Glutamatergic neuron (in vitro differentiated cells): ENCODE measurements at places on chromosomes 12 and 14.

DNA sequence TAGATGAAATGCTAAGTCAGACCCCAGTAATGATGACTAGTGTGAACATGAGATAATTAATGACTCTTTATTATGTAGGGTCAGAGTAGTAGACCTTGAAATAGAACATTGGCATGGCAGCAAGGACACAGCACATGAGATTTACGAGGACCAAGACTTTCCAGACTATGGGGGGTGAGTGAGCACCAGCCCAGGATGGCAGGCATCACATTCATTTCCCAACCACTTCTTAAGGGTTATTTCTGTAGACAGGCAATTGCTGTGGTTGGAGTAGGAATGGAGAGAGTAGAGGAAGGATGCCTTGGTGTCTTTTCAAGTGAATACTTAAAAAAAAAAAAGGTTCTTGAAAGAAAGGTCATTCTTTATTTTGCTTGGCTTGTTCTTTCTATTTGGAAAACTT, 189.4 kb upstream of the DYRK2 start:
- no peak for DNase-seq
- H3K27me3 ChIP-seq = no peaks in the 10 kb centered on the region
- no peak overlapping the region for H3K4me3 ChIP-seq

DNA sequence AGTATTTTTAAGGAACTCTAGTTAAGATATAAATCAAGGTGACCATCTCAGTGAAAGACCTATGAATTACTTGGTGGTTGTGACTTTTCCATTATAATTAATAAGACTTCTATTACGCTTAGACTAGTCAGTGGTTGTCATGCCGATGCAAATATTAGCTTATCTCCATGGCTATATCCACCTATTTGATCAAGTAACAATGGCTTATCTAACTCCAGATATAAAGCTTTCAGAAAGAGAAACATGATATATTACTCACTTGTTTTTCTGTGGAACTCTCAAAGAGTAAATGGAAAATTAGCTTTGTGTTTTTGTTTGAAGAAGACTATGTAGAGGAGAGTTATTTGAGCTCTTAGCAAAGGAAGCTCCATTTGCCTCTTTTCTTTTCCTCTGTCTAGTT, 323.8 kb upstream of the DCN start:
- no peak overlapping the region for H3K27ac ChIP-seq
- no peaks in the 10 kb centered on the region for H3K4me1 ChIP-seq
- H3K27me3 ChIP-seq = no peaks in the 10 kb centered on the region
- H3K36me3 ChIP-seq = no peaks in the 10 kb centered on the region

DNA sequence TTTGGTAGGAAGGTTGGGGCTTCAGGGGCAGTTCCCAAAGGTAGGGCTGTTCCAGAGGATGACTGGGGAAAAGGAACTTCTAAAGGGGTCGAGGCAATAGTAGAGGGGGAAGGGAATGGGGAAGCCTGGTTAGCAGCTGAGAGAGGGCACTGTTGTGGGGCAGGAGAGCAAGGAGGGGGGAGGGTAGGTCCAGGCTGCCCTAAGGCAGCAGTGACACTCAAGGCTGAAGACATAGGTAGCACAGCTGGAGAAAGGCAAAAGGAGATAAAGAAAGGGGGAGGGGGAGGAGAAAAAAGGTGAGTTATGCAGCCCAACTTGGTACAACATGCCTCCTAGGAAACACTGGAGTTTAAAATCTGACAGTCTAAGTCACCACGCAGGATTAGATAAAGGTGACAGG, 3.9 kb downstream of the NACA start:
- peaks cover 41% of the 10 kb centered on the region for H3K4me1 ChIP-seq
- H3K4me3 ChIP-seq = no peak overlapping the region
- H3K36me3 ChIP-seq = peaks cover 11% of the 10 kb centered on the region
- no peak for DNase-seq

GRCh38 chr12:96497855-96498254, 8.5 kb downstream of the CFAP54 start:
- no peak overlapping the region for H3K4me3 ChIP-seq
- no peak for DNase-seq
- no peaks in the 10 kb centered on the region for H3K36me3 ChIP-seq

- peak; percentile 81 for DNase-seq
- H3K4me1 ChIP-seq = peaks cover 26% of the 10 kb centered on the region
- peaks cover 14% of the 10 kb centered on the region for H3K27me3 ChIP-seq
- H3K36me3 ChIP-seq = no peaks in the 10 kb centered on the region
- peak within 1 kb of the TSS; percentile 93 for H3K27ac ChIP-seq
Observed at GRCh38 chr14:90815822-90816662, at the start of gene TTC7B. TSS of gene TTC7B (minus strand) at chr14:90816430. CDS start at chr14:90816295, 135 bp downstream.

- peak; percentile 88 for DNase-seq
- H3K27ac ChIP-seq = peak overlapping the region; percentile 66
- peaks cover 23% of the 10 kb centered on the region for H3K4me1 ChIP-seq
Observed at GRCh38 chr12:52121824-52122539, 42.5 kb downstream of the SMIM41 start.

- H3K36me3 ChIP-seq = no peaks in the 10 kb centered on the region
- no peak for DNase-seq
- H3K27me3 ChIP-seq = no peaks in the 10 kb centered on the region
- H3K27ac ChIP-seq = no peak overlapping the region
- no peaks in the 10 kb centered on the region for H3K4me1 ChIP-seq
Observed at GRCh38 chr12:9872742-9873141, 3.6 kb upstream of the CLEC2B start.

DNA sequence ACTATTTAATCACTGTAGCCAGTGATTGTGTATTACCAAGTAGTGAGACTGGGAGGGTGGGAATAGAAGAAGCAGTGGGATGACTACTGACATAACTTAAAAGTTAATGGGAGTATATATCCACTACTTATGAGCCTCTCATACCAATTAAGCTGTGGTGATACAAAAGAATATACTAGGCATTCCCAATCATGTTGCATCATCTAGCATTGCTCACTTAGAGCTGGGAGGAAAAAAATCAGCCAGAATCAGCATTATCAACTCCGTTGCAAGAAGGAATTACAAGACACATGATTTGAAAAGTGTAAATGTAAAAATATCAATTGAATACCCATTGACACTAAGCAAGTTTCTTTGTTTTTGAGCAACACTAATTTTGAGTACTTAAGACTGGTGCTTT, 745 bp upstream of the PPP1R36 start:
- H3K4me3 ChIP-seq = peak overlapping the region; percentile 72
- peaks cover 19% of the 10 kb centered on the region for H3K4me1 ChIP-seq
- peak overlapping the region; percentile 83 for H3K27ac ChIP-seq
- H3K36me3 ChIP-seq = no peaks in the 10 kb centered on the region

DNA sequence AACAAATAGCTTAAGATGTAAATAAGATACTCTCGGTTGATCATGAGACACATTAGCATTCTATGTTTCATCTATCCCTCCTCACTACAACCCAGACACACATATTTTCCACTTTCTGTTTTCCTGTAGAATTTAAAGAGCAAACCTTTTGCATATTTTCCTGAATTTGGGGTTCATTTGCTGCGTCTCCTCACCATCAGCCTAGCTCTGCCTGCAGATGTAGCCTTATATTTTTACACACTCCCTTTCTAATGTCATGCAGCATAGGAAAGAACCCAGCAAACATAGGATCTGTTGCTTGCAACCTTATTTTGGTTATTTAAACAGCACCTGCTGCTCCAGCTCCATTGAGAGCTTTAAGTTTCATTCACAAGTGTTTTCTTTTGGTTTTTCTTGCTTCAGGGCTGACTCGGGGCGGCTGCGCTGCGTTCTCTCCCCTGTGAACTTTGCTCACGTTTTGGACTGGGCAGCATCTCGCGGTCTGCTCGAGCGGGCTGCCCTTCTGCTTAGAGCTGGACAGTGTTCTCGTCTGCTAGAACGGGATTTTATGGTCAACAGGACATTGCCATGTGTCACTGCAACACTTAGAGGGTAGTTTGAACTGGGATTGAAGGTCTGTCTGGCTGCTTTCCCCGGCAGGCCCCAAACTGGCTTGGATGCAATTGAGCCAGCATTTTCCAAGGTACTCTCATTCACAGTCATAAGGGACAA, 57.8 kb upstream of the VRK1 start:
- H3K27me3 ChIP-seq = no peaks in the 10 kb centered on the region
- H3K36me3 ChIP-seq = no peaks in the 10 kb centered on the region
- no peak overlapping the region for H3K4me3 ChIP-seq
- peak overlapping the region; percentile 15 for H3K27ac ChIP-seq

- H3K36me3 ChIP-seq = no peaks in the 10 kb centered on the region
- H3K4me3 ChIP-seq = no peak overlapping the region
- peaks cover 24% of the 10 kb centered on the region for H3K27me3 ChIP-seq
Observed at GRCh38 chr12:170371-171225, 43.4 kb downstream of the SLC6A12 start.

DNA sequence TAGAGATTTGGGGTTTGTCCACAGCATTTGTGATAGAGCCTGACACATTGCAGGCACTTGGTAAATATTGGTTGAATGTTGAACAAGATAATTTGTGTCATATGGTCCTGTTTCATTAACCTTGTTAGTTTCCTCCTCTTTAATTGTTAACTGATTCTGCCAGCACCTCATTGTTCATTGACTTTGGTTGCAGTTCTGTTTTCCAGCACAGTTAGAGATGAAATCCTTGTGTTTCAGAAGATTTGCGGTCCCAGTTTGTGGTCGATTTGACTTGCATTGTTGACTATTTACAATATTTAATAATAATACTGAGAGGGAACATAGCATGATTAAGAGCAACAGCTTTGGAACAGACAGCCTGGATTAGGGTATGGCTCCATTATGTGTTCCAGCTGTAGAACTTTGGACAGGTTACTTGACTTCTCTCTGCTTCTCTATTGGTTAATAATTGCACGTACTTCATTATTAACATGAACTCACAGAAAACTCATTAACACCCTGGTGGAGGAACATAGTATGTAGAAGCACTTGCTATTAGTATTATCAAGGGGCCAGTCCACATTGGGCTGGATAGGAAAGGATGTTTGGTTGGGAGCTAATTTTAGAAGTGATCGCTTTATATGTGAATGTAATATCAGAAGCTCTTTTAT, 8.7 kb downstream of the DRAM1 start:
- H3K4me1 ChIP-seq = no peaks in the 10 kb centered on the region
- no peaks in the 10 kb centered on the region for H3K36me3 ChIP-seq
- H3K27ac ChIP-seq = no peak overlapping the region
- no peaks in the 10 kb centered on the region for H3K27me3 ChIP-seq

- no peaks in the 10 kb centered on the region for H3K36me3 ChIP-seq
- DNase-seq = no peak
- no peaks in the 10 kb centered on the region for H3K4me1 ChIP-seq
- no peak overlapping the region for H3K4me3 ChIP-seq
- H3K27ac ChIP-seq = no peak overlapping the region
- H3K27me3 ChIP-seq = no peaks in the 10 kb centered on the region
Observed at GRCh38 chr12:38392554-38393144, 76.1 kb downstream of the ALG10B start.

DNA sequence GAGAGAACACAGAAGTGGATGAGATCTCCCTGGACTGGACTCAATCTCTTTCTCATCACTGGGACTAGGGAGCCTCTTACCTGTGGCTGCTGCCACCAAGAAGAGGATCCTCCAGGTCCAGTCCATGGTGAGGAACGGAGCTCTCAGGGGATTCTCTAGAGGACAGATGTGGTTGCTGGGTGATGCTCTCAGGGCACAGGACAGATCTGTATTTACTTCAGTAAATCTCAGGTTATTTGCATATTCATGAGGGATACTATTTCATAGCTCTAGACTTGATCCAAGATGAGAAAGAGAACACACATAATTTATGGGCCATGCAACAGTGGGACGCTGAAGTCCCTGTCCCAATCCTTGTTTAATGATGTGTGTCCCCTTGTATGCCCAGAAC, 460.5 kb downstream of the TMEM121 start:
- H3K4me3 ChIP-seq = no peak overlapping the region
- no peaks in the 10 kb centered on the region for H3K27me3 ChIP-seq
- no peak overlapping the region for H3K27ac ChIP-seq
- no peaks in the 10 kb centered on the region for H3K36me3 ChIP-seq
- no peaks in the 10 kb centered on the region for H3K4me1 ChIP-seq

DNA sequence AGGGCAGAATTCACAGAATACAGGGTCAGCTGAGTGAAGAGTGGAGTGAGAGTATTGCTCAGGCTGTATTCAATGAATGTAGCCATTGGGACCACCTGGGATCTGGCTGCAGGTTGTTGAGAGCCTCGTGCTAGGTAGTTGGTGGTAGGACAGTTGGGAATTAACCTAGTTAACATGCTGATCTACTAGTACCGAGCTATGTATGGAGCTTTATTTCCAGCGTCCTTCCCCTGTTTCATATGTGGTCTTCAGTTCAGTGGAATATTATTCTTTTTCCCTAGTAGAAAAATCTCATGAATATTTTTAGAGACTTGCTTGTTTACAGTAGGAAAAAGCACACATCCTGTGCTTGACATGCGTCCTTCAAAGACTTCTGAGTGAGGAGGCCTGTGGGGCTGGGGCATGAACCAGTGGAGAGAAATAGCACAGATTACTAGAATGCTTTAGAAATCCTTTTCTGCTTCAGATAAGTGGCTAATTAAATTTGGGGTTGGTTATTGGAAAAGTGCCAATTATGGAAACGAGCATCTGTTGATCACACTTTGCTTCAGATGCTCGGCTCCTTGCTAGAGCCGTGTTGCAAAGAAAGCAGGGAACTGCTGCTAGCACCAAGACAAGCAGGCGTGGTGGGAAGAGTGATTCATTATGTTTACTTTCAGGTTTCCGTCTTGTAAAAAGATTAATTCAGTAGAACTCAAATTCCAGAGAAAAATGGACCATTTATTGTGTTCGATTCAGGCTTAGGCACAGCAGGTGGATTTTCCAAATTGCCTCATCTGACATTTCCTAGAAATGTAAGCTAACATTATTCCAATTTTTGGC, 53.6 kb downstream of the ARF6 start:
- H3K36me3 ChIP-seq = no peaks in the 10 kb centered on the region
- H3K4me3 ChIP-seq = peak overlapping the region; percentile 30
- peaks cover 11% of the 10 kb centered on the region for H3K4me1 ChIP-seq
- DNase-seq = no peak

DNA sequence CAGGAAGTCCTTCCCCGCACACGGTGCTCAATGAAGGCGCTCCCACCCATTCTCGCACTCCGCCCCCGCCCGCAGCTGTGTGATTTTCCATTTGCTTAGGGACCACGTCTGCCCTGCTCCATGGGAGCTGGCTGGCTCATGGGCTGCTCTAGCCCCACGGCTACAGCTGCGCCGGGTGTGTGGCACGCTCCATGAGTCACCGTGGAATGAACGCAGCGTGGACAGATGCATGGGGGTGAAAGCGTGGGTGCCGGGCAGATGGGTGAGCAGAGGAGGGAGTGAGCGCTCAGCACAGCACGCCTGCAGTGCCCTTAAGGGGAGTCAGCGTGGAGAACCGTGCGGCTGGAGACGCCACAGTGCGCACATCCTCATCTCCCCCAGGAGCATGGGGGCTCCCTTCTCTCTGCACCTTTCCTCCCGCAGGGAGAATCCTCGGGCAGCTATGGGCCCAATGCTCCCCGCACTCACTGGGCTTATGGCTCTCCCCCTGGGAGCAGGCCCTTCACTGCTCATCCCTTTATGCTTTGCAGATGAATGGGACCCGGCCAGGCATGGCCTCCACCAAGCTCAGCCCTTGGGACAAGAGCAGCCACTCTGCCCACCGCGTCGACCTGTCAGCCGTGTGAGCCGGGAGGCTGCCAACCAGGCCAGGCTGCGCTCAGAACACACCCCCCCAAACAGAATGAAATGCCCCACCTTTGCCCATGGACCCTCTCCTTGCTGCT, 185.1 kb downstream of the ADGRD1 start:
- H3K27me3 ChIP-seq = peaks cover 2% of the 10 kb centered on the region
- H3K27ac ChIP-seq = no peak overlapping the region
- H3K36me3 ChIP-seq = no peaks in the 10 kb centered on the region
- no peak overlapping the region for H3K4me3 ChIP-seq
- H3K4me1 ChIP-seq = peaks cover 20% of the 10 kb centered on the region
